T-helper 22 cell (primary cell): ENCODE measurements at places on chromosomes 4 and X.

DNA sequence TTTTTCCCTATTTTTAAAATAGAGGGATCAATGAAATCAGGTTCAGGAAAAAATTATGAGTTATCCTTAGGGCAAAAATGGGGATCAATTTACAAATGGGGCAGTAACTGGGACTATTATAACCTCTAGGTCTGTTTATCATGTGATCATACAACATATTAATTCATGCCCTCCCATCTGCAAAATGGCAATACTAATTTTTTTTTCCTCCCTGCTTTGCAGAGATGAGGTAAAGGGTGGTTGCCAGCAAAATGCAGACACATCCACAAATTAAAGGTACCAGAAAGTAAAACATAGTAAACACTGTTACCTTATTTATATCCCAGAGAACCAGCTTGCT lies 467 bp downstream of the HSD17B11 start:
- DNase-seq = no peak

DNA sequence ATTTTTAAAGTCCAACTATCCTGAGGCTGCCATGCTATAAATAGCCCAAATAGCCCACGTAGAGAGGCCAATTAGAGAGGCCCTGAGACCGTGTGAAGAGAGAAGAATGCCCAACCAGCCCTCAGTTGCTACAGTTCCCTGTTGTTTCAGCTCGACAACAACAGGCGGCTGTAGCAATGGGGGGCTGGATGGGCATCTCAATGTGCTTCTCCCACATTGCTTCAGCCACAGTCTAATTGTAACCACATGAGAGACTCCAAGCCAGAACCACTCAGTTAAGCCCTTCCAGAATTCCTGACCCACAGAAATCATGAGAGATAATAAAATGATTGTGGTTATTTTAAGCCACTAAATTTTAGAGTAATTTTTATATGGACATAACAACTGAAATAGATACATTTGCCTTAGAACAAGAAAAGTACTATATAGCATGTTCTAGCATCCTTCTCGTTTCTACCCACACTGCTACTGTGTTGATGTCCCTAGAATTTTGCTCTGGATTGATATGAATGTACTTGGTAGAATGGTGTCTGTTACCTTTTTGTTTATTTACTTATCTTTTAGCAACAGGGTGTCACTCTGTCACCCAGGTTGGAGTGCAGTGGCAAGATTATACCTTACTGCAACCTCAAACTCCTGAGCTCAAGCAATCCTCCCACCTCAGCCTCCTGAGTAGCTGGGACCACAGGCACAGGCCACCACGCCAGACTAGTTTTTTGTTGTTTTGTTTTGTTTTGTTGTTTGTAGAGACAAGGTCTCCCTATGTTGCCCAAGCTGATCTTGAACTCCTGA lies 436.4 kb downstream of the BCOR start:
- no peak for DNase-seq

DNA sequence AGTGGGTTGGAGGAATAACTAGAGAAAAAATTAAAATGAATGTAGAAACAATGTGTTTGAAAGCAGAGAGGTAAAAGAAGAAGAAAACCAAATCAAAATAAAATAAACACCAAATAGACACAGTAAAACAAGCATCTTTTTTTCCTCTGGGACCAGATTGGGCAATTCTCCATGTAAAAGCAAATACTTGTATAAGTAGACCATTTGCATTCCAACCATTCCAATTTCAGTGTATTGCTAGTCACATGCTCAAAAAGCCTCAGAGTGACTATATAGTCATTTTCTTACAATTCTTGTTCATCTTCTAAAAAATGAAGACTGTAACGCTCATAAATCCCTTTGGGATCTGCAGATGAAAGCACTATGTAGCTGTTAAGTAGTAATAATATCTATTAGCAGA lies 969.5 kb downstream of the PCDH18 start:
- DNase-seq = no peak

- DNase-seq = no peak
These were observed 61.0 kb downstream of the STX18 start for GRCh38 chr4:4480685-4481398.

DNA sequence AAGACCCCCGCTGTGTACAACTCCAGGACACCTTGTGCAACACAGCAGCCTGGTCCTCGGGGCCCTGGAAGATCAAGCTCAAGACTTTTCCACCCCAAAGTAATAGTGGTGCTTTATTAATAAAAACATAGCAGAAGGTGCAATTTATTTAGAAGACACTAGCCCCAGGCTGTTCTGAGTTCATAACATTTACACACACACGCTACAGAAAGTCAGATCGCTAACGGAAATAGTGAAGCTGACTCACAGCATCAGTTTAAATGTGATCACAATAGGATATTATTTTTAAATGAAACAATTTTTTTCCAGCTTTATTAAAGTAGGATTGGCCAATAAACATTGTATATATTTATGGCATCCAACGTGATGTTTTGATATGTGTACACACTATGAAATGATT lies 141.0 kb downstream of the STK32B start:
- DNase-seq = no peak

DNA sequence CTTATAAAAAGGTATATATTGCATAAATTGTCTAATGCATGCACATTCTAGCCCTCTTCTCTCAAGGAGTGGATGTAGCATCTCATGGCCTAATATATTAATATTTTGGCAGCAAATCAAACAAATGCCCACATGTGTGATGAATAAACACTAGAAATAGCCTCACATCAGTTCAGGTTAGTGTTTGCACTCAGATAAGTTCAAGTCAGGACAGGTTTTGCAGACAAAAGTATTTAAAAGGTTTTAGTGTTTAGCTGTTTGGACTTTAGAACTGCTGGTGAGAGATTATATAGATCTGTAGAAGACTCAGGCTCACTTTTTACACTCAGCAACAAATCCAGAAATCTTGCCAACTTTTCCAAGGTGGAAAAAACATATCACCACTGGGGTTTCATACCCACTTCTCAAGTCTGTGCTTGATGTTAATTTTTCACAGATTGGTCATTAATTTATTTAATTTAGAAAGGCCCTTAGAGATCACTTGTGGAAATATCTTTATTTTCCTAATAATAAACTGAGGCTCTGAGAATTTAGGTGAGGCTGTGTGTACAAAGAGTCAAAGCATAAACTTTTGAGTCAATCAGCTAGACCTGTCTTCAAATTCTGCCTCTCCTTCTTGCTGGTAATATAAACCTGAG lies 362.6 kb downstream of the GASK1B start:
- DNase-seq = no peak

- no peak for DNase-seq
These were observed 40.3 kb upstream of the ATXN3L start for GRCh38 chrX:13360146-13360545.

DNA sequence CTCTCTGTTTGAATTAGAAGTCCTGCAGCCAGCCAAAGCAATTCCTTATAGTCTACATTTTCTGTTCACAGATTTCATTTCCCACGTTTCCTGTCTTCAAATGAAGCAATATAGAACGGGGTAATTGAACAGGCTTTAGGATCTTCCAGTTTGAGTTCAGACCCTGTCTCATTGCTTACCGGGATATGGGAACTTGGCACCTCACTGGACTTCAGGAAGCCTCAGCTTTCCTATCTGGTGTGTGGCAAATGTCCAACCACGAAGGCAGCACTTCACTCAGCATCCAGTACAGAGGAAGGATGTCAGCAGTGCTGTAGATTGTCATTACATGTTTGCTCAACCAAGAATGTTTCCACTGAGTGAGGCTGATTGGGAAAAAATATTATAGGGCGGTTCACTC lies 271.1 kb upstream of the ZFP42 start:
- DNase-seq = no peak

DNA sequence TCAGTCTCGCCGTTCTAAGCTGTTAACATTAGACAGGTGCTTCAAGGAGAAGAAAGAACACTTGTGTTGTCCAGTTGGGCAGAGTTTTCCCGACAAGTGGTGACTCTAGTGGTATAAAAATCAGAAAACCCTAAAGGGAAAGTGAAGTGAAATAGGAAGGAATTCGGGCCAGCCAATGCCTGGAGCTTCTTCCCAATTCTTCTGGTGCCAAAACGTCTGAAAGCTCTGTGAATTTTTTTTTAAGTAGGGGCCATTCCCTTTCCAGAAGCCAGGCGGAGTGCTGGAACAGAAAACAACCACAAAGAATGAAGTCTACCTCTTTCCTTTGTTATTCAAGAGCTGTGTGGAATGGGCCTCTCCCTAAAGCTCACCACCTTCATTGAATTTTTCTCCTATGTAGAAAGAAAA lies 43.1 kb upstream of the PPARGC1A start:
- DNase-seq = no peak

- DNase-seq = no peak
These were observed 36.1 kb downstream of the RAI2 start for GRCh38 chrX:17824980-17825379.

DNA sequence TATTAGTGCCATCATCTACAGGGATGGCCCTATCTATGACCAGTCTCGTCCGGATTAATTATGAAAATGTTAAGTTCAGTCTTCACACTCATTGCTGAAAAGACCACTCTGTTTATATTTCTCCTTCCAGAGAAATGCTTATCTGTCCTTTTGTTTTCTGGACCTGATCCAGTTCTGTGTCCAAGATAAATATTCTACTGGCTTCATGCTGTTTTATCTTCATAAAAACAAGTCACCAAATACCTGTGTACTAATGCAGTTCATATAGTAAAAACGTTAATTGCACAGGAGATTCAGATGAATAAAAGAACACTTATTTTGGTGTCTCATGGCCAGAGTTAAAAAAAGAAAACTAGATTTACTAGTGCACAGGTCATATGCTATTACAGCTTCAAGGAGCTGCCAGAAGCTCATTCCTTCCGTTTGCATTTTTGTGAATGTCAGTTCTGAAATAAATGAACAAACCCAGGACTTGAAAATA lies 17.3 kb downstream of the FNIP2 start:
- no peak for DNase-seq

- DNase-seq = no peak
These were observed 34.7 kb downstream of the DLG3 start for GRCh38 chrX:70479247-70479921.

- DNase-seq = no peak
These were observed 12.6 kb downstream of the SORBS2 start for GRCh38 chr4:185799442-185799841.

- no peak for DNase-seq
These were observed 102.5 kb downstream of the ASMT start for GRCh38 chrX:1717373-1717772.

DNA sequence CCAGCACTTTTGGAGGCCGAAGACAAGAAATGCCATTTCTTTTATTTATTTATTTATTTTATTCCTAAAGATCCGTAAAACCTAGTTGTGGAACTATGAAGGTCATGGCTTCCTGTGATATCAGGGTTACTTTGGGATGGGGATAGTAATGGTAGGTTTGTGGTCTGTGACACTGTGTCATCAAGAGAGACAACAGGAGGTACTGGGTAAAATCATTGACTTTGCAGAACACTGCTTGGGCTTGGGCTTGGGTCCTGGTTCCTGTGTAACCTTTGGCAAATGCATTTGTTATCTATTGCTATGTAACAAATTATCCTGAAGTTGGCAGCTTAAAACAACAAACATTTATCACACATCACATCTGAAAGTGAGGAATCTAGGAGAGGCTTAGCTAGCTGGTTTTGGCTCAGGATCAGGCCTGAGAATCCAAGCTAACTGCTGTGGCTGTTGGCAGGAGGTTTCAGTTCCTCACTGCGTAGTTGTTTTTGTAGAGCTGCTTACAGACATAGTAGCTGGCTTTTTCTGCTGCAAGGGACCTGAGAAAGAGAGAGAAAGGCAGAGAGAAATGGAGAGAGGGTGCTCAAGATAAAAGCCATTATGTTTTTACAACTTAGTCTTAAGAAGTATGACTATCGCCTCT lies 576.4 kb upstream of the SLIT2 start:
- DNase-seq = no peak

DNA sequence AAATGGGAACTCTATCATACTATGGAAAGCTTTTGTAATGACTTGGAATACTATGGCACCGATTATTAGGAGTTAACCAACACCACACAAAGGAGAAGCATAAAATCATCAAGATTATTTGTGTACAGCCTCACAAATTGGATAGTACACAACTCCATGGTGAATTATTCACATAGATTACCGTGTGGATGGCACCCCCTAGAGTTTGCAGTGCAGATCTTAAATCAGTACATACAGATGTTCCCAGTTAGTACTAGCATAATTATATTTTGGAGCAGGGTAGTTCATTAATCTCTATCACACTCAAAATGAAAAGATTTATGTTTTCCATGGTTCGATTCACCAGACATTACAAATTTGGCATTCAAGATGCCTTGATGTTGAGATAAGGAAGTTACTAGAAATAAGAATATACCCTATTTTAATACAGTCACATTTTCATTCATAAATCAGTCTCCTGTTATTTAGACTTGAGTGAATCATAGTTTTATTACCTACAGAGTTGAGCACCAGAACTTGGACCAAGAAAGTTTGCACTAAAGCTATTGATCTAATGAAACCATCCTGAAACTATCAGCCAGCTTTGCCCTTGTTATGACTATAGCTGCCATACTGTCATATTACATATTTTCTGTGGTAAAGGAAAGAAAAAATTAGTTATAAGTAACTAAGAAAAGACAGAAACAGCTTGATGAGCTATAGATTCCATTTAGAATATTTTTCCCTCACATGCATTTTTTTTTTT lies 531.8 kb downstream of the GLUD2 start:
- DNase-seq = no peak

DNA sequence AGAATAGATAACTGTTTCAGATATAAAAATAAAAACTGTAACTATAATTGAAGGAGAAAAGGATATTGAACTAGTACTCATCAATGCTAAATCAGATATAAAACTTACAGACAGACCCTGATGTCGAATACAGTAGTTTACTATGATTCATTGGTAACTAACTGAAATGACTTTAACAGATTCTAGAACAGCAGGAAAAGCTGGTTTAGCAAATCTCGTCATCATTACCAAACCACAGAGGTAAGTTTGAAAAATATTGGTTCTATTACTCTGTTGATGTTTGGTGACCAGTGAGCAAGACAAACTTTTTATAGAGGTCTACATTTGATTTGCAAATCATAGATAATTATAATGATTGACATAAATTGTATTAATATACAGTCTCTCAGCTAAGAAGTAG lies 551.4 kb upstream of the ADGRL3 start:
- DNase-seq = no peak

DNA sequence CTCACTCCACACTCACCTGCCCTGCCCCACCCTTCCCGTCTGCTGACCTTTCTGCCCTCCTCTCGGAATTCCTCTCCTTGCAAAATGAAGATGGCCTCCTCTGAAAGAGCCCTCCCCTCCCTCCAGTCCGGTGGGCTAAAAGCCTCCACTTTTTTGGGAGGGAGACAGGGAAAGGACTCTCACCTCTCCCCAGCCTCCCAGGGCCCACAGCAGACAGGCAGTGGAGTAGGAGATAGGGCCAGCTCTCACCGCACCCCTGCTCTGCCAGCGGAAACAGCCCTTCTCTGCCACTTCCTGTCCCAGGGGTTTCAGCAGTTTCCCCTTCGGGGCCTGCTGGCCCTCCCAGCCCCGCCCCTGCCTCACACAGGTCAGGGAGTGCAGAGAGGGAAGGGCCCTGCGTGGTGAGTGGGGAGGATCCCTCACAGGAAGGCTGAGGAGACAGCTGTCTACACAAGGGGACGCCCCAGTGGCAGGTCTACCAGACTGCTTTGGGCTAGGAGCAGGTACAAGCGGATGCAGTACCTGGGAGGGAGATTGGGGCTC lies 18.2 kb downstream of the ELF4 start:
- DNase-seq = peak; percentile 85
